Endodermal cell (in vitro differentiated cells): ENCODE measurements at places on chromosomes 3 and 15. TPM values are rescaled to one million over a fixed set of nuclear protein-coding genes. Genes with fewer than 3 reads are reported as not detected.

The XIRP1 gene
- total RNA-seq, result not detected in 2 replicates

The STRC gene
- total RNA-seq, result 0.20 TPM in 1 of 2 replicates, not detected in the other

The DAPK2 gene
- 1.9 and 2.4 TPM in 2 replicates for total RNA-seq

The OXTR gene
- total RNA-seq, result 10.6 to 23.1 TPM (median 11.3 TPM) in 3 replicates

The SPATA12 gene
- 0.18 TPM in 1 of 2 replicates, not detected in the other for total RNA-seq
